ENCODE measurements at places on chromosomes 4 and X.

DNA sequence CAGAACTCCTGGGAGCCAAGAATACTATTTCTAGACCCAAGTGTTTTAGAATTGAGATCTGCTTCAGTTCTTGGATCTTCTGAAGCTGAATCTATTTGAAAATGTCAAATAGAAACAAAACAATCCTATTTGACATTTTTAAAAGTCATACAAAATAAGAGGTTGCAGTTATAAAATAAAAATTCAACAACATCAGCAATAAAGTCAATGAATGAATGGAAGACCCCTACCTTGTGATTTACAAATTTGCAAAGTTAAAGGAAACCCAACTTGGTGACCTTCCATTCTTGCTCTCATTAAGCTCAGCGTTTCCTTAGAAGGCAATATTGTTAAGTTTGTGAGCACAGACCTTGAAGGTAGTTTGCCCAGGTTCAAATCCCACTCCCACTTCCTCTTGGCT lies 531.8 kb upstream of the TENM3 start:
- DNase-seq: no peak

DNA sequence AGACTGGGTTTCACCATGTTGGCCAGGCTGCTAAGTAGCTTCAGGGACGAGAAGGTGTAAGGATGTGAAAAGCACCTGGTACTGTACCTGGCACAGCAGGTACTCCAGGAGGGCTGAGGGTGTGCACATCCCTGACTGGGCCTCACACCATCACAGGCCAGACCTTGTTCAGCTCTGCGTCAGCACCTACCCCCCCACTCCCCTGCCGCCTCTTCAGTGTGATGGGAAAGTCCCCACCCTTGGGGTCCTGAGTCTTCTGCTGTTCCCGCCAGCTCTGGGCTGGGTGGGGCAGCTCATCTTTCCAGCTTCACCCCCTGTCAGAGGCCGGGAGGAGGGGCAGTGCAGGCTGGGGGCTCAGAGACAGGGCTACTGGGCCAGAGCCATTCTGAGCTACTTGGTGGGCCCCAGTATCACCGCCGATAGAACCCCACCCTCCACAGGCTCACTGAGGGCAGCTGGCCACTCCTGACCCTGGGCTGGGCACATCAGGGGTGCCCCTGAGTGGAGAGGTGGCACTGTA lies 6.7 kb upstream of the SH3BP2 start:
- no peak for DNase-seq

GRCh38 chr4:37528166-37528885 lies 157.8 kb downstream of the RELL1 start:
- peak; percentile 69 for DNase-seq

DNA sequence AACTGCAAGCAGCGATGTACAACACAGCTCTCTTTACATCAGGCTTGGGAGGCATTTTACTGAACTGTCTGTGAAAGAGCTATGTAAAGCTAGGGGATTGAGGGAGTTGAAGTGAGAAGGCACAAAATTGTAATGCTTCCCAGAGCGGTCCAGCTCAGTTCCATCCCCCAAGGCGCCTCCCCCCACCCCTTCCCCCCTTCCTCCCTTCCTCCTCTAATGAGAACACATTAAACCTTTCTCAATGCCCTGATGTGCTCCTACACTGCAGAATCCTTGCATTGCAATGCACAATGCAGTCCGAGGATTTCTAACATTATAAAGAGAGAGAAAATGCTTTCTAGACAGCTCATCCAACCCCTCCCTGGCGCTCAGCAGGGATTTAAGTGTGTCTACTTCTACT lies 73.9 kb downstream of the CXXC4 start:
- no peak for DNase-seq

- no peak for DNase-seq
Observed at GRCh38 chr4:147730333-147730732, 1.6 kb upstream of the ARHGAP10 start.

DNA sequence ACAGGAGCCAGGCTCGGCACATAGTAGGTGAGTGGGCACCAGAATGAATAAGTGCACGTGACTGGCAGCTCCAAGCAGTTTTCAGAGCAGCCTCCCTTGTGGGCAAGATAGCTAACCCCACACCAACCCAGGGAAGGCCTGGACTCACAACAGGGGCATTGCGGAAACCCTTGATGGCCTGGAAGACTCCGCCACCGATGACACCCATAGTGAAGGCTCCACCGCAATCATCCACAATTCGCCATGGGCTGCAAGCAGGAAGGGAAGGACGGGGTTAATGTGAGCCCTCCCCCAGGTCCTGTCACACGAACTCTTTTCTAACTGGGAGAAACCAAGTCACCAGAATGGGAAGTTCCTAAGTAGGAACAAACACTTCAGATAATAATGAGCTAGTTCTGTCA lies 957 bp downstream of the TIMM17B start:
- no peak for DNase-seq

GRCh38 chrX:43940816-43941474 lies 32.2 kb downstream of the NDP start:
- DNase-seq: peak; percentile 8

GRCh38 chr4:113566015-113566795 lies 195.3 kb downstream of the CAMK2D start:
- DNase-seq: no peak

- no peak for DNase-seq
Observed at GRCh38 chrX:65072590-65072989, 96.3 kb upstream of the ZC4H2 start.

DNA sequence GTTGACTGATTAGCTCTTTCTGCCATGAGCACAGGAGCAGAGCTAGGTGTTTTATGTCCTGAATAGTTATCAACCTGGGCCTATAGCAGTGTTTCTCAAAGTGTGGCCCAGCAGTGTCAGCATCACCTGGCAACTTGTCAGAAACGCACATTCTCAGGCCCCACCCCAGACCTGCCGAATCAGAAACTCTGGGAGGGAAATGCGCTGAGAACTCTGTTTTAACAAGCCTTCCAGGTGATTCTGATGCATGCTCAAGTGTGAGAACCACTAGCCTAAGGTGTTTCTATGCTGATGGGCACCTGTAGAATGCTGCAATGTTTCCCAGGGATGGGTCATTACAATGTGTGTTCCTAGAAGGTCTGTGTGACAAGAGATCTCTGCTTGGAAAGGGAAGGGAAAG lies 257.5 kb downstream of the MID1IP1 start:
- no peak for DNase-seq

DNA sequence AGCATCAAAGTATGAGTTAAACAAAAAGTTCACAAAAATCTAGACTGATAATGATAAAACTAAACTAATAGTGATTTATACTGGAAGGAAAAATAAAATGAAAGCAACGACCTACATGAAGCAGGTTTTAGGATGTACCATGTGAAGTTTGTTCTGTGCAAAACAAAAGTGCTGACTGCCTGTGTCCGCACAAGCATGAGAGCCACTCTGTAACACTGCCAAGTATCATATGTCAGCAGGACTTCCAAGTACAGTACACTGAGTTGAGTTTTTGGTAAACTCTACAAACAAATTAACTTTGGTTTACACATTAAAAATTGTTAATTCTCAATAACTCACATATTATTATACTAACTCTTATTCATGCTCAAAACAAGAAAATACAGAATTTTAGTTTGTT lies 459.0 kb downstream of the PDGFC start:
- DNase-seq: no peak

DNA sequence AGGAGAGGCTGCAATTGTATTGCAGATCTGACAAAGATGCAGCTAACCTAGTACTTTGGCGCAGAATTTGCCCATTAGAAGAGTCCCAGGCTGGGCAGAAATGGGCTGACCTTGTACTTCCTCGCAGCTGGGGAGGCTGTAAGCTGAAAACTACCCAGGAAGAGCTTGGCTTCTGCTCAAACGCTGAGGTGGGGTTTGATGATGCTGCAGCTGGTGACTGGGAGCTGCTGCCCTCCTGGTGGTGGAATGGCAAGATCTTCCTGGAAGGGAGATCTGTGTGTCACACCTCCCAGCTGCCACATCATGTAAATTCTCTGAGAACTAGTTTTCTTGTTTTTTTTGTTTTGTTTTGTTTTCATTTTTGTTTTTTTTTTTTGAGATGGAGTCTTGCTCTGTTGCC lies 17.4 kb downstream of the CCNG2 start:
- DNase-seq: peak; percentile 44

- peak; percentile 68 for DNase-seq
Observed at GRCh38 chrX:153970357-153971123, 1.1 kb downstream of the HCFC1 start.

- DNase-seq: no peak
Observed at GRCh38 chrX:10062352-10062751, 94.4 kb upstream of the CLCN4 start.

- DNase-seq: peak; percentile 35
Observed at GRCh38 chr4:83231620-83232076, 53.0 kb downstream of the COQ2 start.

GRCh38 chrX:65195621-65196020 lies 219.4 kb upstream of the ZC4H2 start:
- no peak for DNase-seq

DNA sequence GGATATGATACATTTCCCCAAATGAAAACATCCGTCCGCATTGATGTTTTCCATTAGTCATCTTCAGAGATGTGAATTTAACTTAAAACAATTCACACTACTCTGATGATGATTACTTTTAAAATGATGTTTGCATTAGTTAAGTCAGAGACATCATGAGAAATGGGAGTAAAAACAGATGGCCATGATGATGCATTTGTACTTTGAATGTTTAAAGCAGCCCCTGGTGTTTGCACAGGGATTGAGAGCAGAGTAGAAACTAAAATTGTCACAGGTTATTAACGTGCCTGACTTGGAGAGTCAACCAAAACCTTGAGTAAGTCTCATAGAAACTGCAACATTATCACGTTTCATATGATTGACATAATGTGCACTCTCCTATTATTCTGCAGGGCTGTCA lies 117.2 kb downstream of the CFAP299 start:
- DNase-seq: no peak

GRCh38 chrX:45140812-45141211 lies 59.9 kb downstream of the DIPK2B start:
- no peak for DNase-seq

- DNase-seq: no peak
Observed at GRCh38 chr4:108607079-108607815, 13.1 kb upstream of the RPL34 start.

DNA sequence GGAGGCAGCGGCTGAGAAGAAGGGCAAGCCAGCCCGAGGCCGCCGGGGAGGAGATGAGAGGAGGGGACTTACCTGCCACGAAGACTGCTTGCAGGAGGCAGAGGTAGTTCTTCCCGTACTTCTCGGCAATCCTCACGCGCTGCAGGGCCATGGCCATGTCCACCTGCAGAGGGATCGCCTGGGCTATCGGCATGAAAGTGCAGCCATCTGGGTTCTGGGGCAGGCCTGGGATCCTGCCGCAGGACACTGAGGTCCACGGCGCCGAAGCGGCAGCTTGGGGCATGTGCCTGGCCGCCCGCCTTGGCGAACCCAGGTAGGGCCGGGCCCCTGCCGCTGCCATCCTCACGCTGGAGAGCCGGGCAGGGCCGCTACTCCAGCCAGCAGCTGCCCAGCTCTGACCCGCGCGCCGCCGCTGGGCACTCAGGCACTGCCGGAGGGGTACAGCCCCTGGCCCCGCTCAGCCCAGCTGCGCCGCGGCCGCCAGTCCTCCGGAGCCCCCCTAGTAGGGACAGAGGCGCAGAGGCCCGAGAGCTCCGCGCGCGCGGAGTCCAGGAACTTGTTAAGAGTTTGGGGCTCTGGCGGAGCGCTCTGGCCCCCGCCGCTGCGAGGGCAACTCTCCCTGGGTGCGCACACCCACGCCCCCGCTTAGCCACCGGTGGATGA lies 16.0 kb downstream of the MCF2 start:
- DNase-seq: no peak

- no peak for DNase-seq
Observed at GRCh38 chr4:60039908-60040307, 1160.2 kb upstream of the ADGRL3 start.

- DNase-seq: peak; percentile 46
Observed at GRCh38 chrX:39941332-39941920, 156.3 kb downstream of the BCOR start.

DNA sequence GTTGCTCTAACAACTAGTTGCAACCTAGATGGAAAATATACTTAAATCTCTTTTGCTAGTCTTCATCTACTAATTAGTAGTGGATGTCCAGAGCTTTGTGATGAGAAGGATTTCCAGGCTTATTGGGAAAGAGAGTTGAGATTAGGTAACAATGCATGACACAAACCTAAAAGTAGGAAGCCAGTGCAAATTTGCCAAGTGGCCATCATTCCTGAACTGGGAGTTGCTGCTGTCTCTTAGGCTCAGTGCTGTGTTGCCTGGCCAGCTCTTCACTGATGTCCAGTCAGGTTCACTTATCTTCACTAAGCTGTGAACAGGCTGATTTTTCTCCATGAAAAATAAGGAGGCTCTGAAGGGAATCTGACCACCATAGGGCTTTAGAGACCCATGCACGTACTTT lies 105.6 kb upstream of the AMOT start:
- DNase-seq: no peak

- no peak for DNase-seq
Observed at GRCh38 chr4:81555489-81555888, 83.8 kb upstream of the RASGEF1B start.

- DNase-seq: no peak
Observed at GRCh38 chr4:100486496-100486895, 31.3 kb downstream of the EMCN start.

- DNase-seq: no peak
Observed at GRCh38 chr4:144509088-144510015, 136.6 kb upstream of the HHIP start.

GRCh38 chrX:144592036-144592435 lies 655.3 kb upstream of the SPANXN1 start:
- no peak for DNase-seq

GRCh38 chr4:1622956-1623355 lies 61.2 kb downstream of the FAM53A start:
- DNase-seq: no peak

- no peak for DNase-seq
Observed at GRCh38 chr4:7654550-7655445, 220.1 kb upstream of the PSAPL1 start.

DNA sequence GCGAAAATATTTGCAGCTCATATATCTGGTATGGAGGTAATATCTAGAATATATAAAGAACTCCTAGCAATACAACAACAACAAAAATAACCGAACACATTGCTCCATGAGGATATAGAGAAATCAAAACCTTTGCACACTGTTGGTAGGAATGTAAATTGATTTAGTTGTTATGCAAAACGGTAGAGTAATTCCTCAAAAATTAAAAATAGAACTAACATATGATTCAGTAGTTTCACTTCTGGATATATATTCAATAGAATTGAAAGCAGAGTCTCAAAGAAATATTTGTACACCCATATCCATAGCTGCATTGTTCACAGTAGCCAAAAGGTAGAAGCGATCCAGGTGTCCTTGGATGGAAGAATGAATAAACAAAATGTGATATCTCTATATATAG lies 203.0 kb upstream of the CNKSR2 start:
- DNase-seq: no peak

GRCh38 chr4:48134081-48134480 lies at the start of gene TXK:
Gene TXK, minus strand, starts transcription at chr4:48134250. Its CDS starts 80 bp downstream, at chr4:48134170.
- no peak for DNase-seq
